AG04450 (cell line): ENCODE measurements at places on chromosomes 1 and 21.

- DNase-seq = no peak
Observed at GRCh38 chr1:68675336-68675735, 178.5 kb upstream of the DEPDC1 start.

- DNase-seq = no peak
Observed at GRCh38 chr1:192477630-192478029, 97.9 kb upstream of the RGS1 start.

DNA sequence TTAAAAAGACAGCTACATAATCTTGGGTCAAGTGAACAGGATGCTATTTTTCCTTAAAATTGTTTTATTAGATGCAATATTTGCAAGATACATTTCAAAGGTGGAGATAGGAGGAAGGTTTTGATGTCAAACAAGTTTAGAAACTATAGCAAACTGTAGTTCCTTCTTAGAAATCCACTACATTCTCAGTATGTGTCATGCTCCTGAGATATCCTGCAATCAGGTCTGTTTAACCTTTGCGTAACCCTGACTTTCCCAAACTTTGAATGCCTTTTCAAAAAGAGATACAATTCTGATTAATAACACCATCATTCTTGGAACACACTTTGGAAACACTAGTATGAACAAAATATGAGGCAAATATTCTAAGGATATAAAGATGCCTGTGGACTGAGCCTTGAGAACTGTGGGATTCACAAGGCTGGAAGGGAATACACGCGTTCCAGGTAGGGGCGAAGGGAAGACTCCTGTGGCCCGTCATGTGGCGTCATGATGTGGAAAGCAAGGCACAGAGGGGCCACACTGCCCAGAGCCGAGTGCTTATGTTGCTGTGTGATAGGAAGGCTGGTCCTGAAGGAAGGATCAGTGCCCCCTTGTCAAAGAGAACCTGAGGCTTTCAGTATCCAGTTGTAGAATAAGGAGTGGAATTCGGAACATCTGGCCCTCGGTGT is 19.6 kb upstream of the TARBP1 start:
- no peak for DNase-seq

GRCh38 chr1:99176753-99177152 is 87.5 kb upstream of the PLPPR4 start:
- no peak for DNase-seq

- DNase-seq = no peak
Observed at GRCh38 chr1:246091477-246091876, 415.6 kb downstream of the SMYD3 start.

GRCh38 chr1:235625340-235625739 is 24.2 kb downstream of the GNG4 start:
- DNase-seq = no peak

- DNase-seq = no peak
Observed at GRCh38 chr1:200355801-200356200, 54.0 kb downstream of the ZNF281 start.

- DNase-seq = no peak
Observed at GRCh38 chr1:28860332-28861073, 48.5 kb downstream of the OPRD1 start.

DNA sequence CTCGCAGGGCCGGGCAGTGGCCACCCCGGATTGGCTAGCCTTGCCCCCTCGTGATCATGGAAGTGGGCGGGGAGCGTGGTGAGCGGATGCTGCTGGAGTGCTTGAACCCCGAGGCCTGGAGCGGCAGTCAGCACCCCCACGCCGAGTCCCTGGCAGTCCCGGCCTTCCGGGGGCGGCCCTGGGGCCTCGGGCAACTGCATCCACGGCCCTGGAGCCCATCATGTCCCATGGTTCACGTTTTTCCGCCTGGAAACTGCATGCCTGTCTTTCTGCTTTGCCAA is 45.6 kb downstream of the CDC7 start:
- no peak for DNase-seq

DNA sequence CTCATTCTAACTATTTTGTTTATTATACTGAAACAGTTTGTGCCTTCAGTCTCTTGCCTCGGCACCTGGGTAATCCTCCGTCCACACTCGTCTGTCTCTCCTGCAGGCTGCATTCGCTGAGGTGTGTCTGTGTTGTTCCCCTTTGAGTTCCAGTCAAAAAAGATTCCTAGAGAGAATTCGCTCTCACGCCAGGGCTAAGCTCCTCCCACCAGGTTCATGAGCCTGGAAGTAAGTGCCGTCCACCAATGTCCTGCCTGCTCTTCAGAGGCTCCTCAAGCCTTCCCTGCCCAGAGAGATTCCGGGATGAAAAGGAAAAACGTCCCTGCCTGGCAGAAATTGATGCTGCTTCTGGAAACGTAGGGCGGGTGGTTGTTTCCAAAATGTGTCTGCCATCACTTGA is 12.9 kb downstream of the KIAA2013 start:
- DNase-seq = no peak

DNA sequence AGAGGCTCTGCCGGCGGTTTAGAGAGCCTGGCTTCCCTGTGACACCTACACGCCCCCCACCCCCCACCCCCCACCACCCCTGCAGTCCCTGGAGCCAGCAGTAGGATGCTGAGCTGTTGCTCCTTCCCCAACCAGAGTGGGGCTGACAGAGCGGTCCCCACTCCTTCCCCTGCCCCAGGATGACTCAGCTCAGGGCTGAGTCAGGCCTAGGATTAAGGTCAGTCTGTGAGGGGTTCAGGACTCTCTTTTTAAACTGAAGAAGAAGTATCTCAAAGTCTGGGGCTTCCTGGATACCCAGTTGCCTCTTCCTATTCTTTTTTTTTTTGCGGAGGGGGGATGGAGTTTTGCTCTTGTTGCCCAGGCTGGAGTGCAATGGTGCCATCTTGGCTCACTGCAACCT is 19.1 kb downstream of the DMBX1 start:
- DNase-seq = no peak

DNA sequence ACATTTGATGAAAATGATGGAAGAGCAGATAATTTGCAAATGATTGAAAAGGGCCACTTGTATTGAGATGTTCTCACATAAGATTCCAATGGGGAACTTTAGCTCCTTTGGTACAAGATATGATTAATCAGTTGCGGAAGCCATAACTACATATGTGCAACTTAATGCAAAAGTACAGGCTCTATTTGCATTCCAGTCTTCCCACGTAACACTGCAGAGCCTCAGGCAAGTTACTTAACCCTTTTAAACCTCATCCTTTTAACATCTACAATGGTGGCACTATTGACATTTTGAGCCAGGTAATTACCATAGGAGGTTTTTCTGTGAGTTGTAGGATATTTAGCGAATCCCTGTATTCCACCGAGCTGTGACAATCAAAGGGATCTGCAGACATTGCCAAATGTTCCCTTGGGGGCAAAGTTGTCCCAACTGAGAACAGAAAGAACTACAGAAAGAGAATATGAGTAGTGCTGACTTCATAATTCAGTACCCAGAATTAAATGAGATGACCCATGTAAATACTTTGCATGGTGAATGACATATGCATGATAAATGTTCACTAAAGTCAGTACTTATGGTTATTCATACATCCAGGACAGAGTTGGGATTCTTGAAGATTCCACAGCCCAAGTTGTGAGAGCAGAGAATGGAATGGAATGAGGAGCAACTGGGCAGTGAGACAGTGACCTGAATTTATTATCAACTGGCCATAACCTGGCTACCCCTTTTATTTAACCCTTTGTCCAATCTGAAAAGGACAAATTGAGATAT is 62.6 kb downstream of the SPAG17 start:
- DNase-seq = no peak

DNA sequence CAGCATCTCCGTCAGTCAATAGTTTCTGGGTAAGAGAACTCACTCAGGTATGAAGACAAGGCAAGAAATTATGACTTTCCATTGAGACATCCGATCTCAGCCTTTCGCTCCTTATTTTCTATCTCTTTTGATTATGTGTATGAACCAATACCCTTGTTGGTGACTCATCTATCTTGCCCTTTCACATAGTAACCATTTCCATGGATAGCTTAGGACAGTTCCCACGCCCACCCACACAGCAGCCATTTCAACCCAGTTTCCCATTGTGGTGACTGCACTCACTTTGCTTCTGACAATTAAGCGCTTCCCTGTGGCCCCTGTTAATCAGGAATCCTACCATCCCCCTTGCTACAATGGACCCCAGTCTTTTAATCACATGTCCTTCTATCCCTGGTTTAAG is 210.6 kb upstream of the ADGRL2 start:
- no peak for DNase-seq

DNA sequence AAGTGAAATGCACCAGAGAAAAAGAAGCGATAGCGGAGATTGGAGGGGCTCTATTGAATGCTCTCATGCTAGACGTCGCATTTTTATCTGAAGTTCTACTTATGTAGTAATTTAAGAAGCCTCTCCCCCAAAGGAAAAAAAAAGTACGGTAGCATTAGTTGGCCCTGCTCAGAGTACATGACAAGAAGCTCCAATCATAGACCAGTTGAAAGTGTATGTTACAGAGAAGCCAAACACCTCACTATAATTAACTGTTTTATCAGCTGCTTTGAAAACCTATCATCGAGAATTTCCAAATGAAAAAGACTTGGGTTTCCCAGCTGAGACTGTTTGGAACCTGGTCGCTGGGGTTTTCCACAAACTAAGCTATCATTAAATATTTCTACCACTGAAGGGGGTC is 19.6 kb upstream of the OVAAL start:
- DNase-seq = no peak

GRCh38 chr1:169086603-169087455 is 19.7 kb upstream of the ATP1B1 start:
- no peak for DNase-seq

GRCh38 chr1:224014330-224014649 is 99.6 kb upstream of the FBXO28 start:
- no peak for DNase-seq

- DNase-seq = no peak
Observed at GRCh38 chr1:33622757-33623156, 150.3 kb downstream of the ZSCAN20 start.

- DNase-seq = no peak
Observed at GRCh38 chr1:11573116-11573692, 81.0 kb downstream of the FBXO2 start.

- no peak for DNase-seq
Observed at GRCh38 chr1:156434989-156435544, 65.5 kb downstream of the MEF2D start.

DNA sequence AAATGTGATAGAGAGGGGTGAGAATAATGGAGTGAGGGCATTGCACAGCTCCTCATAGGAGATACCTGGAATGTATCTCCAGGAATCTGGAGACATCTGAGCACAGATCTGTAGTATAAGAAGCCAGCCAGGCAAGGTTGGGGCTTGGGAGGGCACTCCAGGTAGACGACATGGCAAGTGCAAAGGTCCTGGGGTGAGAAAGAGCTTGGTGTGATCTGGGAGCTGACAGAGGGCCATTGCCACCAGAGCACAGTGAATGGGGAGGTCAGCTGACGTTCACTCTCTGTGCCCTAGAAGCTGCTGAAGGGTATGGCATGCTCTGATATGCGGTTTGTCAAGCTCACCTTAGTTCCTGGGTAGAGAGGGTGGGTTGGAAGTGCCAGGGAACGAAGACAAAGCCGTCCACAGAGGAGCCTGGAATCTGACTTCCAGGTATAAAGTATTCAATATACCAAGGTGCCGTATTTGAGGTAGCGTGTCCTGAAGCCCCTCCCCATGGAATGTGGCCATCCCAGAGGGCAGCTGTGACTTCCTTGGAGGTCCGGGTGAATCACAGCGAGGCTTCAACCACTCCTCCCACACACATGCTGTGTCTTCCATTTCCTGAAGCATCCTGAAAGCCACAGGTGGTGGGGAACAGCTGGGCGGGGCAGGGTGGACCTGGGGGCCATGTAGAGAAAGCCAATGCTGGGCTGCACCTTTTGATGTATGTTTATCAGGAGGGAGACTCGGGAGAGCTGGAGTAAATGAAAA is 182.7 kb upstream of the KLHDC7A start:
- no peak for DNase-seq

GRCh38 chr1:152907686-152908601 is at the start of gene IVL:
TSS of gene IVL (plus strand) at chr1:152908546. CDS start at chr1:152909798, 1,252 bp downstream.
- no peak for DNase-seq

GRCh38 chr1:206982216-206982615 is 12.0 kb upstream of the FCAMR start:
- DNase-seq = no peak

DNA sequence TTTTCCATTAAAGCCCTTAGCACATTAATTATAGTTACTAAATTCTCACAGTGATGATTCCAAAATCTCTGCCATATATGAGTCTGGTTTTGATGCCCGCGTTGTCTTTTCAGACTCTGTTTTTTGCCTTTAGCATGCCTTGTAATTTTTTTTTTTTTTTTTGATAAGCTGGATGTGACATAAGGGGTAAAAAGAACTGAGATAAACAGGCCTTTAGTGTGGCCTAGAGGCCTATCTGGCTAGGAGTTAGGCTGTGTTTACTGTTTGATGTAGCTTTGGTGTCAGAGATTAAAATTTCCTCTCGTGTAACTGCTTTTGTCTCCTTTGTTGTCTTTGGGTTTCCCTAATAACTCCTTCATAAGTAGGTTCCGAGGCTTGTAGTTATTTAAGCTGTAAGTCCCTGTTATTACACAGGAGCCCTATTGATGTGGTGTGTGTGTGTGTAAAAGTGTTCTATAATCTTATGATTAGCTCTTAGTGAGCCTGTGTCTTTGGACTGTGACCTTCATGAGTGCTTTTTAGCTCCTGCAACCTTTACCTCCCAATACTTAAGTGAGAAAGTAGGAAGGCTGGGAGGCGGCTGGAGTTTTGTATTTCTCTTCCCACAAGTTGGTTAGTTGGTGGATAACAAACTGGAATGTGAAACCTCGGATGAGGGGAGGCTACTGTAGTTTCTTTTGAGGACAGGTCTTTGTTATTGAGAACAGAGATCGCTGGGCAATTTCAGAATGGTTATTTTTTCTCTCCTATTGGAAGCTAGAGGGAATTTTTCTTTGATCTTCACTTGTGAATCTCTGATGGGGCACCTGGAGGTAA is 19.3 kb downstream of the HS2ST1 start:
- DNase-seq = no peak

GRCh38 chr21:31498985-31499384 is 154.9 kb upstream of the TIAM1 start:
- no peak for DNase-seq

- no peak for DNase-seq
Observed at GRCh38 chr1:7967651-7968050, 6.1 kb downstream of the PARK7 start.

- no peak for DNase-seq
Observed at GRCh38 chr21:41635874-41636273, 127.9 kb upstream of the TMPRSS2 start.

- DNase-seq = no peak
Observed at GRCh38 chr1:227780101-227781044, 35.1 kb upstream of the PRSS38 start.

DNA sequence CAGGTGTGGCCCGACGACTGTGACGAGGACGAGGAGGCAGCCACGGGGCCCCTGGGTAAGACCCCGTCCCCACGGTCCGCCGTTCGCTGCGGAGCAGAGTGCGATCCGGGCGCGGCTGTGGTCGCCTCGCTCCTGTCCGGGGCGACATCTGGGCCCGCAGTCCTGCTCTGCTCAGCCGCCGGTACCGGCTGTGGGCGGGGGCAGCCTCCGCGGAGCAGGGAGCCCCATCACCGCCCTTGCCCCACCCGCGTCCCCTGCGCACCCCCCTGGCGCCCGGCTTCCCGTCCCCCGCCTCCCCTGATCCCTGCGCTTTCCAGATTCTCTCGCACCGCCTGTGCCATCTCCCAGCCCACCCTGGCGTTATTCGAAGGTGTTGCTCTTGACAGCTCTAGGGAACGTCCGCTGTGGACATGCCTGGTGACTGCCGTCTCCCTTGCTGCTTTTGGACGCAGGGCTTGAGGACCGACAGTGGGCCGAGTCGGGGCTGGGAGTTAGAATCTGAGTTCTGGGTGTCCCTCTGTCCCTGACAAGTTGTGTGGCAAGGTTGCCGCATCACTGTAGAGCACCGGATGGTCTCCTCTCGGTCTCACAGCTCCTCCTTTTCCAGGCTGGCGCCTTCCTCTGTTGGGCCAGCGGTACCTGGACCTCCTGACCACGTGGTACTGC is 596 bp downstream of the TOR3A start:
- DNase-seq = no peak
